ENCODE measurements at places on chromosomes 16 and 17. TPM values are rescaled to one million over a fixed set of nuclear protein-coding genes. Genes with fewer than 3 reads are reported as not detected.

The CDK5R1 gene
- total RNA-seq, result 4.8 TPM

The TMEM100 gene
- total RNA-seq, result 4.9 TPM

The RPGRIP1L gene
- 22.0 TPM for total RNA-seq

The CDR2L gene
- total RNA-seq, result 23.1 TPM

The SHPK gene
- 18.9 TPM for total RNA-seq

The TMIGD1 gene
- not detected for total RNA-seq

The SLC38A8 gene
- total RNA-seq, result not detected

The RNF227 gene
- 3.0 TPM for total RNA-seq
